Uterus (tissue), 4 donors: ENCODE measurements at places on chromosomes 2 and 18. TPM values are rescaled to one million over a fixed set of nuclear protein-coding genes. Genes with fewer than 3 reads are reported as not detected.

FTCDNL1 gene
- total RNA-seq, result 1.4 TPM

CNGA3 gene
- not detected for total RNA-seq

GDF7 gene
- total RNA-seq, result 1.5 TPM

GPR55 gene
- not detected for total RNA-seq

ERLEC1 gene
- 103 TPM for total RNA-seq
